KG1 (cell line): ENCODE measurements at places on chromosomes 2 and 18.

DNA sequence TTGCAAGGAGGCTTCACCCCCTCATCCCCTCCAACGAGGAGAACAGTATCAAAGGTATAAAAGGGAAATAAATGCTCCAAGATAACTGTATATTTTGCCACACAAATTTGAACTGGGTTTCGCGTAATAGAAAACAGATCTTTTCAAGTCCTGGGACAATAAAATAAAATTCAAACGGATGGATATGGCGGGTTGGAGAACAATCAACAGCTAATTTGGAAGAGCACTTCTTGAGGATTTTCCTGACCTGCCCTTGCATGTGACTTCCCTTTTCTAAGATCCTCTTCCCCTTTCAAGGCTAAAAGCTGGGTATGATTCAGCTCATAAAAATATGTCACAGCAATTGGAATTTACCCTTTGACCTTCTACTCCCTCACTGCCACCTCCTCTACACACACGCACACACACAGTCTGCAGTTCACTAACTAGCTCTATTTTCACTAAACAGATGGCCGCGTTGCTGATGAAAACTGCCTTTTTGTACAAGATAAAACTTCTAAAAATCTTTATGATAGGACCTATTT is 386.9 kb downstream of the FIGN start:
- no peak for DNase-seq

GRCh38 chr2:143357966-143358365 is 228.7 kb downstream of the ARHGAP15 start:
- no peak for DNase-seq

- DNase-seq, result no peak
Measured at GRCh38 chr18:79754022-79754761, 43.5 kb upstream of the KCNG2 start.

- no peak for DNase-seq
Measured at GRCh38 chr2:69013840-69014821, 1.2 kb downstream of the ANTXR1 start.

- DNase-seq, result no peak
Measured at GRCh38 chr18:63040788-63041410, 278.7 kb downstream of the BCL2 start.

GRCh38 chr2:143988082-143988481 is 531.8 kb downstream of the ZEB2 start:
- no peak for DNase-seq

DNA sequence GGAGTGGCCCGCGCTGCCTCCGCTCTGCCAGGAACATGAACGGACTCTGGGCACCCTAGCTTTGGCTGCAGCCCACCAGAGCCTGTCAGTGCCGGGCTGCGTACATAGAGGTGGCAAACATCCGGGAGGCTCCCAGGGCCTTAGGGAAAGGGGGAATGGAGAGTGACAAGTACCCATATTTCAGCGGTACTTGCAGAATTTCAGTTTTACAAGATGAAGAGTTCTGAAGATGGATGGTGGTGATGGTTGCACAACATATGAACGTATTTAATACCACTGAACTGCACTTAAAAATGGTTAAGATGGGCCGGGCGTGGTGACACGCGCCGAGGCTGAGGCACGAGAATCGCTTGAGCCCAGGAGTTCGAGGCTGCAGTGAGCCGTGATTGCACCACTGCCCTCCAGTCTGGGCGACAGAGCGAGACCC is 873 bp downstream of the MTHFD2 start:
- no peak for DNase-seq

DNA sequence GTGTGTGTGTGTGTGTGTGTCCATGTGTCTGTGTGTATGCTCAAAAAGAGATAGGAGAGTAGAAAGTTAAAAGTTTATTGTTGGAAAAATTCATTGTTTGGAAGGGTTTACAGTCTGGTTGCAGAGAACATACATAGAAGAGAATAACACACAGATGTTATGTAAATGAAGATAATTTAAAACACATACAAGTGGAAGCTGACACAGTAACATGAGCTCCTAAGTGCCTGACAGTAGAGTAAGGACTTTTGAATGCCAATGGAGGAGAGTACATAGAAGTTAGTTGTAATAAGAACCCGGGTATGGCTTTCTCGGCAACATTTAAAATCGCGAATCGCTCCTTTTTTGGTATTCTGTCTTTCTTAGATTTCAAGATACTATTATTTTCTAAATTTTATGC is 137.0 kb upstream of the FANCL start:
- no peak for DNase-seq

DNA sequence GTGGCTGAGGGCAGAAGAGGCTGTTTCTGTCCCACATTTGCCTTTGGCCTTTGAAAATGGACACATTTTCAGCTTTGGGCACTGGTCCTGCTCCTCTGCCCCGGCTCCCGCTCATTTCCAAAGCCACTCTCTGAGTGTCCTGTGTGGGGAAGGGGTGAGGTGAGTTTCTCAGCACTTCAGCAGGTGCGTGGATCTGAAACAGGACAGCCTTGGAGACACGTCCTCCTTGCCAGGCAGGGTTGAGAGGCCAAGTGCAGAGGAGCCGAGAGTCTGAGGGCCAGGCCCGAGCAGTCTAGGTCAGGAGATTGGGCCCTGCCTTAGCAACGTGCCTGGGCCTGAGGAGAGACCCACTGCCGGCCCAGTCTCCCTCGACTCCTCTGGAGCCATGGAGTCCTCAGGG is 21.9 kb upstream of the ALPI start:
- DNase-seq, result no peak

GRCh38 chr18:62678847-62679485 is 36.4 kb upstream of the PHLPP1 start:
- no peak for DNase-seq

- DNase-seq, result no peak
Measured at GRCh38 chr2:231422056-231422455, 26.5 kb downstream of the B3GNT7 start.
